Stimulated activated CD4-positive, alpha-beta T cell treated with anti-CD3 and anti-CD28 coated beads, TNF-alpha, amount 100 ng/mL, for 1 hour (primary cell): ENCODE measurements at places on chromosomes 2 and 18.

- no peak for DNase-seq
Measured at GRCh38 chr2:147782141-147782930, 62.5 kb upstream of the ACVR2A start.

- no peak for DNase-seq
Measured at GRCh38 chr2:168369031-168369430, 87.0 kb upstream of the CERS6 start.

- DNase-seq = no peak
Measured at GRCh38 chr18:41993151-41993550, 38.1 kb downstream of the PIK3C3 start.

- peak; percentile 11 for DNase-seq
Measured at GRCh38 chr2:20868377-20868776, 45.5 kb upstream of the LDAH start.

GRCh38 chr18:35837922-35838496 is 134.5 kb upstream of the RMP24 start:
- no peak for DNase-seq
